NCI-H2107 (cell line): ENCODE measurements at places on chromosomes 12 and 14.

GRCh38 chr14:38505221-38505972 lies 249.5 kb upstream of the CLEC14A start:
- no peak for DNase-seq

GRCh38 chr12:115988625-115989563 lies 288.6 kb downstream of the MED13L start:
- DNase-seq = no peak

GRCh38 chr12:52244615-52244994 lies 11.6 kb downstream of the KRT7 start:
- no peak for DNase-seq

DNA sequence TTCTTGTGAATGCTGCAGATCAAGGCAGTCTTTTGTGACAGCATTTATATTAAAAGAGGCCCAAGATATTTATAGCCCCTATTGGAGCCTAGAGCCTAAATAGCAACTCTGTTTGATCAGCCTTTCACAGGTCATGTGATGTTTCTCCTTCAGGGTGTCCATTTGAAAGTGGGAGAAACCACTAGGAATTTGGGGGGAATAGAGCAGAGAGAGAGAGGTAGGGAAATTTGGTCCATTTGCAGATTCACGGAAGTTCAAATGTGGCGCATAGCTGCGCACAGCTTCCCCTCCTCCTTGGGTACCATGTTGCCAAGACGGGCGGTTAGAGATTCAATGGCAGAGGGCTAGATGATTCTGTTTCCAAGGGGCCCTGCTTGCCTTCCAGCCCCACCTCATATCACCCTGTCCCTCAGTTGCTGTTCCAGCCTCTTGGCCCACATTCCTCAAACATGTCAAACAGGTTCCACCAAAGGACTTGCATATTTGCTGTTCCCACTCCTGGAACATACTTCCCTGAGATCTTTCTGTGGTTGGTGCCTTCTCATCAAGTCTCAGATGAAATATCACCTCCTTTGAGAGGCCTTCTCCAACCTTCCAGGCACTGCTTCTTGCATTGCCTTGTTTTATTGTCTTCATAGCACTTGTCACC lies 220.8 kb downstream of the CHST11 start:
- DNase-seq = no peak
